ENCODE measurements at places on chromosomes 12 and 14.
A peak's percentile ranks its signal among the peaks of the same experiment; 100 is the strongest.

GRCh38 chr12:15893260-15893659 is 11.1 kb downstream of the STRAP start:
- no peak for DNase-seq

- no peak for DNase-seq
Observed at GRCh38 chr14:74754157-74754556, 9.0 kb upstream of the YLPM1 start.

DNA sequence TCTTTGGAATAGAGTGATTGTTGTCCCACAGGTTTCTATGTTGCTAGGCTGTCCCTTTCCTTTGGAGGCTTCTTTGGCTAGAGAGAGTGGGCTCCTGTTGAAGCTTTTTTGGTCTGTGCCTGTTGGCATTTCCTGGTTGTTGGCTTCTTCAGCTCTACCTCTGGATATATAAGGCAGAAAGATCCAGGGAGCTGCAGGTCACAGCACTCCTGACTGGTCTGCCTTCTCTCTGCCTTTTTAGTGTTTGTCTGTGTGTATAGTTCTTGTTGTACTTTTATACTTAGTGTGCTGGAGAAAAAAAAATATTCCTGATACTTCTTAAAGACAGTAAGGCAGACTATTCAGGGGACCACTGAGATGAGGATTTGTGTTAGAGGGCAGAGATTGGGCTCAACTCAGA is 202.7 kb downstream of the FBXL14 start:
- DNase-seq, result no peak

DNA sequence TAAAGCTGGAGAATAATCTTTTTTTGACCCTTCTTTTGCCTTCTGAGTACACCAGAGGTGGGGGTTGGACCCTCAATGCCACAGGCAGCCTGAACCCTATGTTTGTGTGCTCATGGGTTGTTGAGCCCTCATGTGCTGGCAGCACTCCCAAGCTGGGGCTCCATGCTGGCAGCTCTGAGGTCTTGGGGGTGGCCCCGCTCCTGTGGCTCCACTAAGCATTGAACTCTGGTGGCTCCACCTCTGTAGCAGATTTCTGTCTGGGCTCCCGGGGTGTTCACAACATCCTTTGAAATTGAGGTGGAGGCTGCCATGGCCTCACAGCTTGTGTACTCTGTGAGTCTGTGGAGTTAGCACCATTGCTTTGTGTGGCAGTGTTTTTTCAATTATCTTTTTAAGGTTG is 557.4 kb upstream of the SEL1L start:
- peak; percentile 8 for DNase-seq

DNA sequence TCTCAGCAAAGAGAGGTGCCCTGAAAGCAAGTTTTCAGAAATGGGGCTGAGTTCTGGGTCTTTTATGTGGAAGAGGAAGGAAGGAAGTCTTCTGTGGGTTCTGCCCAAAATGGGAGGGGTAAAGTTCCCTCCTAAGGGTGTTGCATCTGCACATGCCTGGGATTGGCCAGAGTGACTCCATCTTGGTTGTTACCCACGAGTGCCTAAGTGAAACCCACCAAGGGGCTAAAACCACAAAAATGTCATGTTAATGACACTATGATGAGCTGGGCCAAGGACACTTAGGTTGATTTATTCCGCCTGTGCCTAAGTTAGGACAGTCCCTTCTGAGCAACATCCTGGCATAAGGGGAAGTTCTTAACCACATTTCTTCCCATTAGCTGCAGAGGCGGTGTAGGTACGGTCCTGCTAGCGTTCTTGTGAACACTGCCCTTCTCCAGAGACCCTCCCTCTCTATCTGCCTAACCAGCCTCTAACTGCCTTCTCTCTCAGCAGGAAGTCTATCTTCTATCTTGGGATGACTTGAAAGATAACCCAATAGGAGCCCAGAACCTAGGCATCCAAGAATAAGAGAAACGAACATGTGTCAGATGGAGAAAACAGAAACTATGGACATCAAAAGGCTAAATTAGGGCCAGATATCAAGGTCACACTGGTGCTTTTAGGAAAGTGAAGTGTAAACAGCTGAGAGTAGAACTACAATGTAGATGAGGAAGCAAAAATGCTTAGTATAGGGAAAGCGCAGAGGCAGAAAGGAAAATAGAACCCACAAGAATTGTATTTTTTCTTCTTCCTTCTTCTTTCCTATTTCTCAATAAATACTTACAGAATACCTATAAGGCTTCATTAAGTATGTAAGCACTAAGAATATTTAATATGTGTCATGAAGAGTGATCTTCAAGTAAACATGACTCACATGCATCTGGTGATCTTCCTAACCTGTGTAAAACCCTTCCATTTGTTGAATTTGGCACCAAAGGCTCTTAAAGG is 104.2 kb upstream of the AMN1 start:
- DNase-seq, result no peak
